Astrocyte (in vitro differentiated cells and primary cell): ENCODE measurements at places on chromosomes 12 and 14. TPM values are rescaled to one million over a fixed set of nuclear protein-coding genes. Genes with fewer than 3 reads are reported as not detected.

The HCAR2 gene
- total RNA-seq: not detected in 2 replicates

- no peaks in the 10 kb centered on the region for H3K27me3 ChIP-seq
- DNase-seq: no peak
- no peaks in the 10 kb centered on the region for H3K4me1 ChIP-seq
- H3K36me3 ChIP-seq: no peaks in the 10 kb centered on the region
- H3K27ac ChIP-seq: no peak overlapping the region
These were observed 173.7 kb downstream of the SYT10 start for GRCh38 chr12:33265900-33266299.

- DNase-seq: no peak
- peak overlapping the region; percentile 91 for H3K27ac ChIP-seq
- peaks cover 37% of the 10 kb centered on the region for H3K4me1 ChIP-seq
- H3K4me3 ChIP-seq: no peak overlapping the region
- no peaks in the 10 kb centered on the region for H3K27me3 ChIP-seq
- no peaks in the 10 kb centered on the region for H3K36me3 ChIP-seq
These were observed 120.3 kb downstream of the CHST11 start for GRCh38 chr12:104576980-104577580.

DNA sequence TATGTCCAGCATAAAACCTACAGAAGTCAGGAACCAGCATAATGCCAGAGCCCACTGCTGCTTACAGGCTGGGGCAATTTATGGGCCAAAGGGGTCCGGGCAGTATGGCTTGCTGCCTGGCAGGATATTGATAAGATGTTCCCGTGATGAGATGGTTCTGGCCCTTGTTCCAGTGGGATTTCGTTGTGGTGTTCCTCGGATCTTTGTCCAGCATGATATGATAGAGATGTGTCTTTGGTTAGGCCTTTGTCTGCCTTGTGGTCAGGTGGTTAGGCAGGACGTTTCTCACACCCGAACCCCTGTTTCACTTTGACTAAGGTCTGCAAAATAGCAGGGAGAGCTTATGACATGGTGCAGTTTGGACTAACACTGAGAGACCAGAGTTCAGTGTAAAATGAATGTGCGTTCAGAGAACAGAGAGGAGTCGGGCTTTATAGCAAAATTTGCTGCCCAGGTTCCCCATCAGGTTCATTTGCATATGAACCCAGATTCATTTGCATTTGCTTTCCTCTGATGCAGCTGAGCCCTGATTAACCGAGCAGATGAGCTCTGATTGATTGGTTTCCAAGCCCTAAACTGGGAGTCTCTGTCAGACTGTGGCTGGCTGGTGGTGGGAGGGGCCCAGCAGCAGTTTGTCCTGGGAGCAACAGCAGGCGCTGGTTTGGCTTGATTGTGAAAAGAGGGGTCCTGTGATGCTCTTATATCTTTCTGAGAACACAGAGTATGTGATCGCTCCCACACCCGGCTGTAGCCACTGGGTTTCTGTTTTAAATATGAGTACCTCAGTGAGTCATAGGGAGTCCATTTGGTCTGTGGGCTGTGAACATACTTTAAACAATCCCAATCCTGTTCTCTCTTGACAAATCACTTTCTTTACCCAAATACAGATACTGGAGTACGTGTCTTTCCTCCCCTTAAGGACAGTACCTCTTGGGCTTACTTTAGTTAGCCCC is 156.3 kb upstream of the PZP start:
- H3K4me1 ChIP-seq: peaks cover 14% of the 10 kb centered on the region
- peak; percentile 86 for DNase-seq
- H3K27ac ChIP-seq: peak overlapping the region; percentile 55
- H3K4me3 ChIP-seq: peak overlapping the region; percentile 52
- no peaks in the 10 kb centered on the region for H3K36me3 ChIP-seq
- H3K27me3 ChIP-seq: no peaks in the 10 kb centered on the region

GRCh38 chr14:68244262-68244980 is 424.8 kb downstream of the RAD51B start:
- no peak overlapping the region for H3K27ac ChIP-seq
- DNase-seq: no peak
- H3K36me3 ChIP-seq: no peaks in the 10 kb centered on the region
- no peak overlapping the region for H3K4me3 ChIP-seq
- H3K27me3 ChIP-seq: no peaks in the 10 kb centered on the region

The CCDC196 gene
- not detected in 2 replicates for total RNA-seq

The MIP gene
- not detected in 2 replicates for total RNA-seq

GRCh38 chr12:19885093-19885812 is 446.0 kb downstream of the AEBP2 start:
- H3K4me1 ChIP-seq: no peaks in the 10 kb centered on the region
- no peak overlapping the region for H3K4me3 ChIP-seq
- DNase-seq: peak; percentile 39
- H3K36me3 ChIP-seq: no peaks in the 10 kb centered on the region
- H3K27me3 ChIP-seq: no peaks in the 10 kb centered on the region
- no peak overlapping the region for H3K27ac ChIP-seq

The ALKBH1 gene
- 13.2 and 15.2 TPM in 2 replicates for total RNA-seq

DNA sequence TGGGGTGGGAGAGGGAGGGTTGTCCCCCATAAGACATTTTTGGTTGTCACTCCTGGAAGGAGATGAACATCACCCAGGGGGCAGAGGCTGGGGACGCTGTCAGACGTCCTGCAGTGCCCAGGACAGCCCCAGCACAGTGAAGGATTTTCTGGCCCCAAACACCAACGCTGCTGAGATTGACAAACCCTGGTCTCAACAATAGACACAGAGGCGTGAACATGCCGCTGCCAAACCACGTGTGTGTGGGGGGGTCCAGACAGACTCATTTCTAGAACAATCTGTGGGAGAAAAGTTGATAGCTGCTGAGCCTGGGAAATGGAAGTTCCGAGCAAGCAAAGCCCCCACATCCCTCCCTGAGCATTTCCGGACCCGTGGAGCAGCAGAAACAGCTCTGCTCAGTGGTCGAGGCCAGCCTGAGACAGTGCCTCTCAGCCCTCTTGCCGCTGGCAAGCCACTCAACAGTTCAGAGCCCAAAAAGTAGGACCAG is 43.8 kb upstream of the CLMN start:
- H3K4me3 ChIP-seq: no peak overlapping the region
- no peaks in the 10 kb centered on the region for H3K36me3 ChIP-seq
- H3K27ac ChIP-seq: no peak overlapping the region
- peaks cover 18% of the 10 kb centered on the region for H3K27me3 ChIP-seq
- no peak for DNase-seq
- H3K4me1 ChIP-seq: no peaks in the 10 kb centered on the region
